ENCODE measurements at places on chromosomes 1 and 21.
A peak's percentile ranks its signal among the peaks of the same experiment; 100 is the strongest.

GRCh38 chr21:42156690-42157605, 62.0 kb upstream of the ABCG1 start:
- DNase-seq = no peak

DNA sequence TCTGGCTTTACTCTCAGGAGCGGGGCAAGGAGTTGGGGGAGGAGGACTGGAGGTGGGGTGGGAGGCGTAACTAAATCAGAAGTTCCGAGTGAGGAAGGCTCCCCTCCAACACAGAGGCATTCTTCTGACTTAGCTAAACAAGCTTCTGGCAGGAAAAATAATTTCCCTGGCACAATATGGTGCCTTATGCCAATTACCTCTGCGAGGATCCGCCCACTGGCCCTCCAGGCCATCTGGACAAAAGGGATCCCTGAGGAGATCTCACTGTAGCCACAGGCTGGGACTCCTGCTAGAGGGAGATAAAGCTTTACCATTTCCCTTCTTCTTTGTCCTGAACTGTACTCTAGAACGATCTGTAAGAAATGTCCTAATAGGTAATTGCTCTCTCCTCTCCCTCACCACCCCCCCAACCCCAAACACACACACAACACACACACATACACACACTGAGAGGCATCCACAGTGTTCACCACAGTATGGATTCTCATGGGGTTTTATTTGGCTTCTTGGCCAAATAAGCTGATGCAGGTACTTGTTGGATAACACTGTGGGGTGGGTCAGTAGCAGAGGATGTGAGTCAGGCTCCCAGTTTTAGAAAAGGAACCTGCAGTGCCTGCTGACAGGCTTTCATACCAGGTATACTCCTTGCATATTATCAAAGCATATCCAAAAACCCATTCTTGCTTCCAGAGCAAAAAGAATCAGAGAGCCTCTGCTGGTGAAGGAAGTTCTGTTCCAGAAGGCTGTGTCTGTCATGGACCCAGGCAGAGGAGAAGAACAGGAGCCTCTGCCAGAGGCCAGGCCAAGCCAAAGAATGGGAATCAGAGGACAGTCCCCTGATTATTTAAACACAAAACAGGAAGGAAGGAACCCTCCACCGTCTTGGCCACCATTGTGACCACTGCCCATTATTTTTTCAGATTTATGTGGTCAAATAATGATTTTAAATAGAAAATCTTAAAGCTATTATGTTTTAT, 169.1 kb downstream of the C1orf21 start:
- peak; percentile 62 for DNase-seq

GRCh38 chr1:233327651-233328141, at the start of gene MAP3K21:
Gene MAP3K21, plus strand, starts transcription at chr1:233327724. Its CDS starts 305 bp downstream, at chr1:233328029.
- no peak for DNase-seq

DNA sequence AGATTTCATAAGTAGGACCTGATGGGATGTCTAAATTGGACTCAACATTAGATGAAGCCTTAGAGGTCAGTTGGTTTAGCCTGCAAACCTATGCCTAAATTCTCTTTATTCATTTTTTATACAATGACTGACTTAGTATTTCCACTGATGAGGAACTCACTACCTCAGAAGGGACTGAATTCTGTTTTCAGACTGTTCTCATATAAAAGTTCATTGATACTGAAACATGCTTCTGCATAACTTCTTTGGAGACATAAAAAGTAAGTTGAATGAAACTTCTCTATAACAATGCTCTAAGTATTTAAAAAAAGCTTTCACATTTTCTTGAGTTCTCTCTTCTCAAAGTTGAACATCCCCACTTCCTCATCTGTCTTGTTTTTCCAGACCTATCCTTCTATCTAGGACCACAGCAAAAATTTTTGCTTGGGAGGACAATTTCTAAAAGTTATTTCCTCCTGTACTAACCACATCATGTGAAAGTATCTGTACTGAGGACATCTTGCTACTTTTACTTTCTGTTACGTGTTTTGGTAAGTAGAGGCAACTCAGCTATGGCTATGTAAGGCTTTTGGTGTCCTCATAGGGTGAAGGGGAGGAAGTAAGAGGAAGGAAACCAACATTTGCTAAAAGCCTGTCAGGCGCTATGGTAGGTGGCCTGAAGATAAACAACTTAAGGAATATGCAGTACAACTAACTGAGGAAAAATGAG, 64.1 kb downstream of the USP24 start:
- no peak for DNase-seq

DNA sequence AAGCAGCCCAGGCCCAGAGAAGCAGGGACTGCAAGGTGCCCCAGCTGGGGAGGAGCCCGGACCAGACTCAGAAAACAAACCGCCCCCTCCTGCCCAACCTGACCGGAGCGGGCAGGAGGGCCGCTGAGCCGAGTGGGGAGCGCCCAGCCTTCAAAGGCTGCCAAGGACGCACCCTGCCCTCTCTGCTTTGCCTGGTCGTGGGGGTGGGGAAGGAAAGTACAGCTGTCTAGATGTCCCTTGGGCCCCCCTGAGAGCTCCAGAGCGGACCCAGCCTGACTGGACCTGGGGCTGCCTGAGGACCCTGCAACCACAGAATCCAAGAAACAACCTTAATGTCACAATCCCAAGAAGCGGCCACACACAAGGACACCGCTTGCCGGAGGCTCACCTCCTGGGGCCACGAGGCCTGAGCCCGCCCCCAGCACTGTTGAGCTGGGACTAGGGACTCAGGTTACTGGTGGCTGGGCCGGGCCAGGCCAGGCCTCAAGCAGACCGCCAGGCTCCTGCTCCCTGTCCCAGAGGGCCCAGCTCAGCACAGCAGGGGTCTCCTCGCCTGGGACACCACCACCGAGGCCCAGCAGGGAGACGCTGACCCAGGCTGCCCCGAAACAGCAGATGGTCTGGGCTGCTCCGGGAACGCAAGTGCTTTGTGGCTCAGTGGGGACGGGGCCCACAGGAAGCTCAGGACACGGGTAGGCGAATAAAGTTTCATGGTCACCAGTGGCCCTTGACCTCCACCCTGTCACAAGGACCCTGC, 1.4 kb downstream of the DVL1 start:
- DNase-seq = no peak

DNA sequence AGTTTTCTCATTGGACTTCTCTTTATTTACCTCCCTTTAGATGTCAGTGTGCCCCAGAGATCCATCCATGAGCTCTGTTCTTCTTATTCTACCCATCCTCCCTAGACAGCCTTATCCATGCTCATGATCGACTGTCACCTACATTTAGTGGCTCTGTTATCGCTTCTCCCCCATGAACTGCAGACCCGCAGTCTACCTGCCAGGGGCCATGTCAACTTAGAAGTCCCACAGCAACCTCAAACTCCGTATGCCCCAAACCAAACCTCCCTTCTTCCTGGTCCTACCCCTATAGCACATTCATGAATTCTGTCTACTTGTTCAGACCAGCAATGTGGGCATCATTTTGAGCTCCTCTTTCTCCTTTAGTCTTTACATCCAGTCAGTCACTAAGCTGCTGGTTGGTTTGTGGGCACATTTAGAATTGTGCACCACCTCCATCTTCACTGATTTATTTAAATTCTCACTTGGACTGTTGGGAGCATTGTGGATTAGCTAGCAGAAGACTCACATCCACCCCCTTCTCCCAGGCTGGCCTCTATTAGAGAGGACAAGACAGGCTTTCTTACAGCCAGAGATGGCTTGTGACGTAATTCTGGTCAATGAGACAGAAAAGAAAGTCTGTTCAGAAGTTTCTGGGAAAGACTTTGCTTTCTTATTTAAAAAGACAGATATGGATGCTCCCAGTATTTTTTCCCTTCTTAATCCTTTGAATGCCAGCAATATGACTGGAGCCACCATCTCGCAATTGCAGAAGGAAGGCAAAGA, 19.1 kb downstream of the C1orf116 start:
- DNase-seq = no peak

- no peak for DNase-seq
Measured at GRCh38 chr1:234226113-234226818, 147.0 kb upstream of the COA6 start.

GRCh38 chr1:41862384-41863221, 56.1 kb downstream of the HIVEP3 start:
- no peak for DNase-seq

- DNase-seq = no peak
Measured at GRCh38 chr21:38282921-38283320, 26.1 kb downstream of the KCNJ15 start.

- DNase-seq = no peak
Measured at GRCh38 chr1:101112051-101112780, 86.6 kb upstream of the DPH5 start.

DNA sequence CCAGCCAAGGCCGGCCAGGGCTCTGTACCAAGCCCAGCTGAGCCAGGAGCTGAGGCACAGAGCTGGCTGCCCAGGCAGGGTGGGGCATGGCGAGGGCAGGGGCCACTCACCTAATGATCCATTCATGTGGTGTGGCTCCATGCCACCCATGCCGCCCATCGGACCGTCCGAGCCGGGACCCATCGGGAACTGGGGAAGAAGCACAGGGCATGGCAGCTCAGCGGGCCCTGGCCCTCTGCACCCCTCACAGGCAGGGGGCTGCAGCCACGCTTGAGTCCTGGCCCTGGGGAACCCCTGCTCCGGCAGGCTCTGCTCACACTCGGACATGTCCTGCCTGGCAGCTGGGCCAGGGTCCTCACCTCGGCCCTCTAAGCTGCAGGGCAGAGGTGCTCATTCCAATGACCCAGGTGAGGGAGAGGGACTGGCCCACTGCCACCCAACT, 28.7 kb downstream of the MRPL37 start:
- DNase-seq = no peak

GRCh38 chr1:62210960-62211359, 16.3 kb downstream of the L1TD1 start:
- no peak for DNase-seq

GRCh38 chr1:15094056-15094455, 59.5 kb upstream of the TMEM51 start:
- DNase-seq = no peak

DNA sequence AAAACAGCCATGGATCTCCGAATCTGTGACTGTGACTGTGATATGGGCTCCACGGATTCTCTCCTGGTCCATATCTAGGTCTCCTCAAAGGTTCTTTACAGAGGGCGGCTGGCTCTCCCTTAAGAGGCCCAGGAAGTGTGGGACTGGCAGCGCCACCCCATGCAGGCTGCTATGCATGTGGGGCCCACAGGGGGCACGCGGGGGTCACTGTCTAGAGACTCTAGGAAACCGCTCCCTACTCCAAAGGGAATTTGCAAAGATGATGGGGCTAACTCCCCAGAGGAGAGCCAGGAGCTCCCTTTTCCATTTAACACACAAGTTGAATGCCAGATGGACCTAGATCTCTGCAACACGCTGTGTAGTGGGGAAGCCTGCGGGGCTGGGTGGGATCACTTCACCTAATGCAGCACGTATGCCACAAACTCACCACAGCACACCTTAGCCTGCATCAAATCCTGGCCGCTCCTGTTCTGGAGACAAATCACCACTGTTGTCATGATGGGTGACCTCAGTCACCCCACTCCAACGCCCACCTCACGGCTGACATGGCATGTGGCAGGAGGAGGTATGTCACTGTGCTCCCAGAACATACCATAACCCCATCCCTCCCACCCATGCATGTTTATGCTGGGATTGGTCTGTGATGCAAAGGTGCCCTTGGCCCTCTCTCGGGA, 61.7 kb downstream of the SLC45A1 start:
- DNase-seq = no peak

GRCh38 chr1:66925944-66926343, 1.2 kb downstream of the MIER1 start:
- no peak for DNase-seq

GRCh38 chr1:211327346-211327921, 801 bp downstream of the TRAF5 start:
- no peak for DNase-seq

- no peak for DNase-seq
Measured at GRCh38 chr21:15978215-15978738, 248.5 kb downstream of the USP25 start.

DNA sequence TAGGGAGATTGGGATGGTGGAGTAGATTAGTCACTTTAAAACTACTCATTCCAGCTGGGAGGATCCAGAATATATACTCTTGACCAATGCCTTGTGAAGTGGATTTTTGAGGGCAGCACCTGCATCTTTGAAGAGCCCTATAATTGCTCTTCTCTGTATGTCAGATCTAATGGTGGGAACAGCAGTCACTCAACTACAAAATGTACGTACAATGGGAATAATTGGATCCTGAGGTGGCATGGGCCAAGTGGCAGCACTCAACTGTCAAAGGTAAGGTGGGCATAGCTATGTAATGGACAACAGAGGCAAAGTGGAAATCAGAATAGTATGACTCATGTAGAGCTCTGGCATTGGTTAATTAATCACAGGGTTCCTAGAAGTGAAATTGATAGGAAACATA, 51.6 kb upstream of the KIAA0040 start:
- DNase-seq = no peak

DNA sequence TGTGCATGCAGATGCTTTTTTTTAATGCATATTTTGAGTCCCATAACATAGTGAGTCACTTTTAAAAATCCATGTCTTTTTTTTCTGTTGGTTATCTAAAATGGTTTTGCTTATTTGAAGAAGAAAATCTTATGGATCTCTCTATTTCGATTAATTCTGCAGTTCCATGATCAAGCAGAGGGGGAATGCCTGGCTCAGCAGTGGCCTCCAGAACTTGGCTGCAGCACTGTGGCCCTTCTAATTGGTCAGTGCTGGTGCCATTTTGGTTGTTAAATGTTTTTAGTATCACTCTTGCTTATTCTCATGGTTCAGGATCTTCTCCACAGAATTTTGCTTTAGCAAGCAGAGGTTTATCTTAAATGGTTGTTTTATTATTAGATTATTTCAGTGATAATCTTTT, 11.2 kb downstream of the EPHX4 start:
- no peak for DNase-seq

- no peak for DNase-seq
Measured at GRCh38 chr1:208054485-208054884, 143.6 kb upstream of the CD34 start.

GRCh38 chr1:159884296-159884695, 15.7 kb downstream of the CFAP45 start:
- DNase-seq = no peak

- DNase-seq = no peak
Measured at GRCh38 chr1:216024546-216024945, 398.7 kb downstream of the USH2A start.

GRCh38 chr1:226104671-226105121, 42.2 kb downstream of the H3-3A start:
- DNase-seq = no peak

GRCh38 chr1:172754609-172755008, 95.7 kb downstream of the FASLG start:
- no peak for DNase-seq

GRCh38 chr1:228734881-228735801, at the start of gene RHOU:
Gene RHOU, plus strand, starts transcription at chr1:228735479. Its CDS starts 264 bp downstream, at chr1:228735743.
- no peak for DNase-seq

- no peak for DNase-seq
Measured at GRCh38 chr1:35834218-35834617, 26.4 kb downstream of the AGO4 start.

Measured in cerebellar nuclear complex (tissue), 1 donor.